ENCODE measurements at places on chromosomes 1 and 21.

GRCh38 chr21:43782431-43783097 lies 6.5 kb upstream of the CSTB start:
- no peak for DNase-seq

DNA sequence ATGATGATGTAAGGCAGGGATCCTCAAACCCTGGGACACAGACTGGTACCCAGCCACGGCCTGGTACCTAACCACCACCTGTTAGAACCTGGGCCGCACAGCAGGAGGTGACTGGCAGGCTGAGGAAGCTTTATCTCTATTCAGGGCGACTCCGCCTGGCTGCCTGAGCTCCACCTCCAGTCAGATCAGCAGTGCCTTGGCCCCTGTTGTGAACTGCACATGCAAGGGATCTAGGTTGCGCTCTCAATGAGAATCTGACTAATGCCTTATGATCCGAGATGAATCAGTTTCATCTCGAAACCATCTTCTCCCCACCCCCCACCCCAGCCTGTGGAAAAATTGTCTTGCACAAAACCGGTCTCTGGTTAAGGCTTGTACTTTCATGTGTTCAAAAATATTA lies 4.2 kb downstream of the RNPC3 start:
- no peak for DNase-seq

DNA sequence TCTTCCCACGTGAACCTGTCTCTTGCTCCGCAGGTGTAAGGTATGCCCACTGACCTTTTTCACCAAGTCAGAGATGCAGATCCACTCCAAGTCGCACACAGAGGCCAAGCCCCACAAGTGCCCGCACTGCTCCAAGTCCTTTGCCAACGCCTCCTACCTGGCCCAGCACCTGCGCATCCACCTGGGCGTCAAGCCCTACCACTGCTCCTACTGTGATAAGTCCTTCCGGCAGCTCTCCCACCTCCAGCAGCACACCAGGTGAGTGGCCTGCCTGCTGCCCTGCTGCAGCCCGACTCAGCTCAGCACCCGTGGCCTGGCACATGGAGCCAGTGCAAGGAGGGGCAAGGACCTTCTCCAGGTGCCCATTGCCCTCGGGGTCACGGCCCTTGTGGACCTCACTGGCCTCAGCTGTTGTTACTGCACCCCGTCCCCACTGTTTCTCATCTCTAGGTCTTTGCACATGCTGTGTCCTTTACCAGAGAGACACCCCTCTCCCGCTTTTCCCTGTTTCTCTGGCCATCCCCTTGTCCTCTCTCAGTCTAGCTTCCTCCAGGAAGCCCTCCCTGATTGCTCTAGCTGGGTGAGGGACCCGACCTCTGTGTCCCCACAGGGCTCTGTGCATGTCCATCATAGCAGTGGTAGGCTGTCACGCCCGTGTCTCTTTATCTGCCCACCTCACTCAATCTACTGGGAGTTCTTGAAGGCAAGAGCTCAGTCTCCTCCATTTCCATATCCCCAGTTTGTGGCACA lies 25.4 kb downstream of the ZNF362 start:
- no peak for DNase-seq

- DNase-seq, result no peak
Measured at GRCh38 chr1:85463731-85464496, 1.0 kb downstream of the DDAH1 start.

GRCh38 chr1:18581420-18581880 lies 49.2 kb upstream of the PAX7 start:
- peak; percentile 41 for DNase-seq

DNA sequence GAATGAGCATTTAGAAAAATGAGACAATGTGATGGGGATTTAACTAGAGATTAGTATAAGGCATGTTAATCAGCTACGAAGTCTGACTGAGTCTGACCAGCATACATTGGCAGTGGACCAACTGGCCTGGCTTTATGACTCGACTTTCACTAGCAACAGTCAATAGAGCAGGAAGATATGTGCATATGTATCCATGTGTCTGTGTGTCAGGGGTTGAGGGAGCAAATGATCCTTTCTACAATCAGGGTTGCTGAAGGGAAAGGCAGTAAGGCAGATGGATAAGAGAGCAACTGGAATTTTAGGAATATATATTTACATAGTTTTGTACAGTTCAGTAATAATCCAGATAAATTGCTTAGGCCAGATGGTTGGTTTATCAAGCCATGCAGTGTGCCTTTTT lies 645.6 kb downstream of the PLA2G4A start:
- DNase-seq, result no peak

DNA sequence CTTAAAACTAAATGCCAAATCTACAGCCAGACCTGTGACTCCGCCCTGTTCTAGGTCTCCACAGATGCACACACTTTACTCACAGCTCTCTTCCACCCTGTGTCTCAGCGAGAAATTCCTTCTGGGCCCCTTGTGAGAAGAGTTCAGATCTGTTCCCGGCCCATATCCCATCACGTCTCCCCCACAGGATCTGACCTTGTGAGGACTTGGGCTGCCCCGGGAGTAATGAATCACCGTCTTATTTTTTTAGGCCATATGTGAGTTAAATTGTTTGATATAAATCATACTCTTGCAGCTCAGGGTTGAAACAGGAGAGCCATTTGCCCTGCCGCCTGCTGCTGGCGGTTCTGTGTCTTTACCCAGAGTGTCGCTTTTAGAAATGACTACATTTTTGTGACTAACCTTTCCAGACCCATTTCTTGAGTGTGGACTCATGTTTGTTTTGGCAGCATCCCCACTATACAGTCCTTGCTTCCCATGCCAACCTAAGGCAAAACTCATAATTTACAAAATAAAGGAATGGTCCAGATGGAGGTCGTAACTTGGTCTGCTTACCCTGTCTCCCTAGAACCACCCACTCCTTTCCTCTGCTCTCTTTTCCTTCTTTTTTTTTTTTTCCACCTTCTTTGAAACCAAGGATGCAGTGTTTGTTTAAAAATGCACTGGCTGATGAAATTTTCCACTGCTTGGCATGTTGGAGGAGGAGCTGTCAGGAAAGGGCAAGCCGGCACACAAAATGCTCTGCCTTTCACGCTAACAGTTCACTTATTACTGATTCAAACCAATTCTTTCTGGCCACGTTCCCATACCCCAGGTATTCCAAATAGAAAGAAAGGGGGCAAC lies 98.0 kb upstream of the C1orf105 start:
- DNase-seq, result no peak

GRCh38 chr1:167462341-167462740 lies 56.0 kb downstream of the CD247 start:
- DNase-seq, result no peak

GRCh38 chr1:240766831-240767230 lies 154.9 kb upstream of the GREM2 start:
- DNase-seq, result no peak

DNA sequence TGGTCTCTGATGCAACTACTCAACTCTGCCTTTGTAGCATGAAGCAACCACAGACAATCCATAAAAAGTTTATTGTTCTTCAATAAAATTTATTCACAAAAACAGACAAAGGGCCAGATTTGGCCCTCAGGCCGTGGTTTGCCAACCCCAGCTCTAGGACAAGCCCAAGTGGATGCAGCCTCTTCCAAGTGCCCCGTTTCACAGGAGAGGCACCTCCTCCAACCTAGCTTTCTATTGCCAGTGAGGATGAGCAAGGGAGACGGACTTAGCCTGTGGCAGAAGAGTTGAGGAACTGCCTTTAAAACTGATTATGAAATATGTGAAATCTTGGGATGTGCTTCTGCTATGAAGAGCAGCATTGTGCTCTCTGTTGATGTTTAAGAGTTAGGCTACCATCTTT lies 105.4 kb downstream of the PSMG1 start:
- no peak for DNase-seq

DNA sequence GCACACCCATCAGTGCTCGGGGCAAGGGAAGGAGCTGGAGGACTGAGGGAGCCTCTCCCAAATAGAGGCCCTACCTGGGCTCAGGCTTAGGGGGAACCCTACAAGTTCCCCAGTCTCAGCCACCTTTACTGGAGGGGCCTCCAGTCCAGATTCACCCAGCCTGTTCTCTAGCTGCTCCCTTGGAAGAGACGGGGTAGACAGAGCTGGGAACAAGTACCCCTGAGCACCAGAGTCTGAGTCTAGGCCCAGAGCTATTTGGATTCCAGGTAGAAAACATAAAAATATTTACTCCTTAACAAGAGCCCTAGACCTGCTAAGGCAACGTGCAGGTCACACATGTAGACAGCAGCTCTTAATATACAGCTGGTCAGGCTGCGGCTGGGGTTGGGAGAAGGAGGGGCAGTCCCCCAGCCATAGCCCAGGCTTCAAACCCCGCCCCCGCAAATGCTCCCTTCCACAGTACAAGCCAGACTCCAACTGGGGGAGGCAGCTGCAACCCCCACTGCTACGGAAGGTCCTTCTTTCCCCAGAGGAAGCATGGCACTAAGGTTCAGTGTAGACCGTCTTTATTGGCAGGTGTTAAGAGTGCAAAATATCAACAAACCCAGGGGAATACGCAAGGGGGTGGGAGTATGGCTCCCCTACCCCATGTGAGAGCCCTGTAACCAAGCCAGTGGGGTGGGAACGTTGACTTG lies 8.0 kb downstream of the TENT5B start:
- no peak for DNase-seq

DNA sequence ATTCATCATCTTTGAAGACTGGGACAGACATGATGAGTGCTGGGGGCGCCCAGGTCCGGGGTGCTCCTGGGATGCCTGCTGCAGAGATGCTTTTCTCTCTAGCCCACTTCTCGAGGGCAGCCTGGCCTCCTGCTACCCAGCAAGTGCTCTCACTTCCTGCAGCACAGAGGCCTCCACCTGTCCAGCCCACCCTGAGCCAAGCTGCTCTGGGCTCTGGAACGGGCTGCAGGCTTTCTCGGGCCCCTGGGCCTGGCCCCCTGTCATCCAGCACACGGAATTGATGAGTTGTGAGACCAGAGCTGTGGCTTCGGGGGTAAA lies 469.5 kb upstream of the VAMP3 start:
- DNase-seq, result no peak

DNA sequence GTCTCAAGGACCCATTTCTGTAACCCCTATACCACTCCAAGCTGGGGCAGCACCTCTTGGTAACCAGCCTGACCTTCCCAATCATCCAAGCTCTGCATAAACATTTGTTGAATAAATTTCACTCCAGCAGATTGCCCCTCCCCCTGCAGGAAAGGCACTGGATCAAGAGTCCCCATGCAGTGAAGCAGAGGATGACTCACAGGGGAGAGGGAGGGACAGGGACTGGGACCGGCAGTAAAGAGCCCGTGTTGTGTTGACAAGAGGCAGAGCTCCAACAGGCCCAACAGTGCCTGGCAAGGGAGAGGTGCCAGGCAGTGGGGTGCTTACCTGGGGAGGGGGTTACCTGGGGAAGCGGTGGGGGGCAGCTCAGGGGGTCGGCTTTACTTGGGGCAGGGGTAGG lies 32.3 kb downstream of the SLC9A1 start:
- DNase-seq, result no peak

- DNase-seq, result no peak
Measured at GRCh38 chr1:101241485-101242225, 4.8 kb downstream of the S1PR1 start.

GRCh38 chr21:46054031-46054430 lies 43.9 kb upstream of the COL6A2 start:
- no peak for DNase-seq

GRCh38 chr1:87977145-87977544 lies 648.5 kb downstream of the LMO4 start:
- DNase-seq, result no peak

DNA sequence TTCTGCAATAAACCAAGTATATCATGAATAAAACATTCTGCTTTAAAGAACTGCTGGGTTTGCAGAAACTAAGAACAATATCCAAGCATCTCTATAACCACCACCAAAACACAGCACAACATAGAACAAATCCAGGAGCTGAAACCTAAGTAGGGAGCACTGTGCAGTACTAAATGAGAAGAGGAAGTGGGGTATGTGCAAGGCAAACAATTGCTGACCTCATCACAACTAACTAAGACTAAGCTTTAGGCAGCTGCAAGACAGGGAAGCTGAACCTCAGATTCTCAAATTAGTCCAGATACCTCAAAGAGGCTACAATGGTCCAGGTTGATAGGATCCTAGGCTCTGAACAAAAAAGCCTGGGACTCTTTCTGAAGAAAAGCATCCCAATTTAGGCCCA lies 172.6 kb downstream of the SLC44A5 start:
- DNase-seq, result no peak

- DNase-seq, result no peak
Measured at GRCh38 chr1:58845942-58846341, 62.1 kb upstream of the JUN start.

GRCh38 chr1:215963040-215963439 lies 395.9 kb downstream of the KCTD3 start:
- DNase-seq, result no peak

GRCh38 chr1:244350027-244350426 lies 101.7 kb downstream of the ADSS2 start:
- DNase-seq, result no peak

DNA sequence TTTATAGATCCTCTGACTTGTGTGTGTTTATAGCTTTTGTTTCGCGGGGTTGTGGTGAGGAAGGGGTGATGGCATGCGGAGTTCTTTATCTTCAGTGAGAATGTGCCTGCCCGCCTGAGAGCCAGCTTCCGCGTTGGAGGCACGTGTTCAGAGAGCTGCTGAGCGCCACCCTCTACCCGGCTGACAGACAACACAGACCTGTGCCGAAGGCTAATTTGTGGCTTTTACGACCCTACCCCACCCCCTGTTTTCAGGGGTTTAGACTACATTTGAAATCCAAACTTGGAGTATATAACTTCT lies 14.4 kb upstream of the CD101 start:
- no peak for DNase-seq

DNA sequence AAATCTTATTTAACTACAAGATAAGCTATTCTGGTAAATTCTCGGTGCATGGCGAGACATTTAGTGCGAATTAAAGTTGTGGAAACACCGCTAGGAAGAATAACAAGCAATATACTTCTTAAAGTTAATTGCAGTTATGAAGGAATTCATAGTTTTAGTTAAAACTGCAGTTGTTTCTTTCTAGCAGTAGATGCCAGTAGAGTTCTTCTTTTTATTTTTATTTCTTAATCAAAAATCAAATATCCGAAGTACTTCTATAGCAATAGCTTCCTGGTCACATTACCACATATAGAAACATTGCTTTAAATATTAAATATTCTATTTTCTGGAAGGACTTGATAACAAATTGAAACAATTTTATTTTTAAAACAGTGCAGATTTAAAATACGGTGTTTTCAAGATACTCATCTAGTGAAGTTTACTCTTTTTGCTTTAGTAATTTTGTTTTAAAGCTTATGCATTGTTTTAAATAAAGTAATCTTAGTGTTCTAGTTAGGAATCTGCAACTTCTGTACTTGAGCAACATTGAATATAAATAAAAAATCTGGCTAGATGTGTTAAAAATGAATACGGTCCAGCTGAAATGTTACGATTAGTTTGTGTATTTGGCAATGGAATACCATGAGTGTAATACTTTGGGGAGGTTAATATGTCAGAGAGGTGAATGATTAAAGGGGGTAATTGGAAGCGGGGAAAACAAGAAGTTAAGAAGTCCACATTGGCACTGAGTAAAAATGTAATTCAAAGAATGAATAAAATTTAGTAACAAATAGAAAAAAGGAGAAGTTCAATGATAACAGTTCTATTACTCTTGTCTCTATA lies 2.7 kb upstream of the PRKACB start:
- no peak for DNase-seq
